ENCODE measurements at places on chromosomes 7 and 10.

- no peak for DNase-seq
Measured at GRCh38 chr10:46077141-46077554, 31.1 kb upstream of the MSMB start.

GRCh38 chr10:7483848-7484247 is 73.0 kb upstream of the SFMBT2 start:
- no peak for DNase-seq

GRCh38 chr7:128431221-128431620 is 21.4 kb upstream of the IMPDH1 start:
- DNase-seq: no peak

- no peak for DNase-seq
Measured at GRCh38 chr7:127380479-127380878, 12.0 kb downstream of the ZNF800 start.

- DNase-seq: no peak
Measured at GRCh38 chr10:97820096-97820704, 29.4 kb upstream of the GOLGA7B start.
